Tibial nerve (tissue), 4 donors: ENCODE measurements at places on chromosomes 1 and 21.

DNA sequence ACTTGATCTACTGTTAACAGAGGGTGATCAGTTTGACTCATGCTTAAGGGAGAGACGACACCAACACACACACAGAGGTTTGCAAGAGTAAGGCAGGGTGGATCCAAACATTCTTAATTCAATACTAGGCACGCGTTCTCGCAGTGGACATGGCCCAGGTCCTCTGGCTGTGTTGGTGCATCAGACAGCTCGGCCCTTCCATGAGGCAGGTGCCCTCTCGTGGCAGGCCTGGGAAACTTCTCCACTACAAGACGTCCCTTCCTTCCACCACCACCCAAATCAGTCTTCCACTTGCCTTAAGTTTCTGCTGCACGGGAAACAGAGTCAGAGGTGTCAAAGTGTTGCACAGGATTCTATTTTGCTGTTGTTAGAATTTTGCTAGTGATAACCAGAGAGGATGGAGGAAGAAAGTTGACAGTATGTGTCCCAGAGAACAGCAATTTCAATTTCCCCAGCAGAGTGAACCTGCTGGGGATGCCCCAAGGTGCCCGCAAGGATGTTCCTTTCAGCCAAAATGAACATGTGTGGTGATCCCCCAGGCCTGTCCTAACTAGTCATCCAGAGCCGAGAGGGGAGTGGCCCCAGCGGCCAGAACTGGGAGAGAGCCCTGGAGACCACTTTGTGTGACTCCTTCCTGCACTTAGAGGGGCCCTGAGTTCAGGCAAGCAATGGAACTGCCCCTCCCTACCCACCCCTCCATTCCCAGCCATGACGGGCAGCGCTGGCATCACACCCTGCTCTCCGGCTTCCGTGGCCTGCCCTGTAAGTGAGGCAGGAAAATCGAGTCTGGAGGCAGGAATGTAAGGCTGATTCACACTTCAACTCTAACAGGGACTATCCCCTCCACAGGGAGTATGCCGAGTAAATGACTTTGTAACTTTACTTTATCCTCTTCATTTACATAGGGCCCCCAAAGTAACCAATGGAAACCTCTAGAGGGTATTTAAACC is 34.8 kb downstream of the MX1 start:
- DNase-seq, result peak; percentile 53

DNA sequence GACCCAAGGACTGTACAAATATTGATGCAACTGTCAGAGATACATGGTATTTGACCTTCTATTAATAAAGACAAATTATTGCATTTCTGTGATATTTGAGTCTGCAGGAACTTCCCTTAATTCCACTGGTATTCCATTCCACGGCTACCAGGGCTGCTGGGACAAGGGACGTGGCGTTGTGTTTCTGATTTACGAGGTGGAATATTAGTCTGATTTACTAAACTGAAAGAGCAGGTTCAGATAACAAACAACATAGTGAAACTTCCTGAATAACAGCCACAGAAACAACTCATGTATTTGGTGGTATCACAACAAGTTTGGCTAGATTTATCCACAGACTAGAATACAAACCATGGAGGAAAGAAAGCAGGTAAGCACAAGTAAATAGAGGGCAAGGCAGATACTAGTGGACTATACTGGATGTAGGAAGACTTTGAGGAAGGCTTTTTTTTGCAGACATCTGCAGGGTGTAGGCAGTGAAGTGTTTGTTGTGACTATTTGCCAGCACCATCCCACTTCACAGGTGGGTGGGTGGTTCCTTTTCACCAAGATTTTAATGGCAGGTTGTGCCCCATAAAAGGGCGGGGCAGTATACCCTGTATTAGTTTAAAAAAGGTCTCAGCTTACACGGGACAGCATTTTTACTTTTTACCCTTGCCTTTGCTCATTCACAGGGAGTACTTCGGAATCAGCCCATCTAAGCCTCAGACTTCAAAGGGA is 100.4 kb downstream of the FGGY start:
- no peak for DNase-seq

- DNase-seq, result no peak
These were observed 21.6 kb upstream of the RGL1 start for GRCh38 chr1:183783342-183783741.

DNA sequence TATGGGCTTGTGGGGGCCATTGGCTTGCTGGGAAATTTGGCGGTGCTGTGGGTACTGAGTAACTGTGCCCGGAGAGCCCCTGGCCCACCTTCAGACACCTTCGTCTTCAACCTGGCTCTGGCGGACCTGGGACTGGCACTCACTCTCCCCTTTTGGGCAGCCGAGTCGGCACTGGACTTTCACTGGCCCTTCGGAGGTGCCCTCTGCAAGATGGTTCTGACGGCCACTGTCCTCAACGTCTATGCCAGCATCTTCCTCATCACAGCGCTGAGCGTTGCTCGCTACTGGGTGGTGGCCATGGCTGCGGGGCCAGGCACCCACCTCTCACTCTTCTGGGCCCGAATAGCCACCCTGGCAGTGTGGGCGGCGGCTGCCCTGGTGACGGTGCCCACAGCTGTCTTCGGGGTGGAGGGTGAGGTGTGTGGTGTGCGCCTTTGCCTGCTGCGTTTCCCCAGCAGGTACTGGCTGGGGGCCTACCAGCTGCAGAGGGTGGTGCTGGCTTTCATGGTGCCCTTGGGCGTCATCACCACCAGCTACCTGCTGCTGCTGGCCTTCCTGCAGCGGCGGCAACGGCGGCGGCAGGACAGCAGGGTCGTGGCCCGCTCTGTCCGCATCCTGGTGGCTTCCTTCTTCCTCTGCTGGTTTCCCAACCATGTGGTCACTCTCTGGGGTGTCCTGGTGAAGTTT is 550 bp downstream of the RXFP4 start:
- DNase-seq, result no peak

- no peak for DNase-seq
These were observed 349.4 kb downstream of the HLX start for GRCh38 chr1:221228594-221228993.

GRCh38 chr1:231383159-231383860 is 38.8 kb downstream of the EGLN1 start:
- no peak for DNase-seq

DNA sequence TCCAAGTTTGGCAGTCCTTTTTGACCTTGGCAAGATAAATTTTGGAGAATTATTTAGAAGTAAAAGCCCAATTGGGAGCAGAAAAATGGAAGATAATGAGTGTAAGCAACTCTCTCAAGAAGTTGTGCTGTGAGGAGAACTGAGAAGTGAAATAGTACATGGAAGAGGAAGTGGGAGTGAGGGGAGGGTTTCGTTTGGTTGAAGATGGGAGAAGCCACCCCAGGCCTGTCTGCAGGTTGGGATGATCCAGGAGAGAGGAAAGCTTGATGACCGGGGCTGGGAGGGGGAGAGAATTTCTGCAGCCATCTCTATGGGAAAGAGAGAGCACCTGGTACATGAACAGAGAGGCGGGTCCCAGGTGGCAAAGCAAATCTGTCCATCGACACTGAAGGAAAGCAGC is 8.6 kb upstream of the RCAN1 start:
- DNase-seq, result no peak

DNA sequence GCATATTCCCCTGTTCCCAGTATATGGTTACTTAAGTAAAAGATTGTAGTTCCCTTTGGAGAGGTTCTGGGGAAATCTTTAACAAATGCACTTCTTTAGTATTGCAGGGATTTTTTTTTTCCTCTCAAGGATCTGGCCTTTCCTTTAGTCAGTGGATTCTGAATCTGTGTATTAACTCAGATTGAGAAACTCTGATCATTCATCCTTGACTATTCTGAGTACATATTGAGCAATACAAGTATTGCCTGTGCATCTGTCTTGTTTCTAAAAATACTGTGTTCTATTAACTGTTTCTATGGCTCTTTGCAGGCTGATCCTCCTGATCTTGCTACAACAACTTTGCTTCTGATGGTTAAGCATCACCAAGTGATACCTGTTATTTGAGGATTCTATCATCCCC is 67.8 kb upstream of the FGGY start:
- no peak for DNase-seq

GRCh38 chr1:199399996-199400724 is 627.4 kb upstream of the NR5A2 start:
- no peak for DNase-seq

- DNase-seq, result no peak
These were observed 58.6 kb downstream of the RRAGC start for GRCh38 chr1:38800720-38801671.

DNA sequence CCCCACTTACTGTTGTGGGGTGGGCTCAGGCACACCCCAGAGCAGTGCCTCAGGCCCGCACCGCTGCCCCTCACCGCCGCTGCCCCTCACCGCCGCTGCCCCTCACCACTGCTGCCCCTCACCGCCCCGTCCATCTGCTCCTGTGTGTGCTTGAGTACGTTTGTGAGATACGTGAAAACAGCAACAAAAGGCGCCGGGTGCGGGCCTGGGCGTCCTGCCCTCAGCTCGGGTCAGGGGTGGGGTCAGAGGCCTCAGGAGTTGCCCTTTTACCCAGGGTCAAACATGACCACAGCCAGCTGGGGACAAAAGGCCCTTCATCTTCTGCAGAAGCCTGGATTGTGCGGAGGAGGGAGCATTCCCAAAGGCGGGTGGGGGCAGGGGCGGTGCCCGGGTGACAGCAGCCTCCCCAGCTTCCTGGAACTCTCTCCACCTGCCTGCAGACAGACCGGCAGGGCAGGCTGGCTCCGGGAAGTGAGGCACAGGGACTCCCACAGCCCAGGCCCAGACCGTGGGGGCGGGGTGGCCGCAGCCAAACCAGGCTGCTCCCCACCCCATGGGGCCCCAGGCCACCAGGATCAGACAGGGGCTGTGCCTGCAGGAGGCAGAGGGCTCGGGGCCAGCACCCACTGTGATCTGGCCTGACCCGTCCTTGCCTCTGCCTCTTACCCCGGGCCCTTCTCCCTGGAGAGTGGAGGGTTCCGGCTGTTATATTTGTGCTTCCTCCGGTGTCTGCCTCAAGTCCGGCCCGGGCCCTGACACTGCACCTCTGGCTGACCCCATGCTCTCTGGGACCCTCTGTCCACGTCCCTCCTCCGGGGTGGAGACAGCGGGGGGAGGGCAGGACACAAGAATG is 2.3 kb upstream of the VWA1 start:
- peak; percentile 57 for DNase-seq

DNA sequence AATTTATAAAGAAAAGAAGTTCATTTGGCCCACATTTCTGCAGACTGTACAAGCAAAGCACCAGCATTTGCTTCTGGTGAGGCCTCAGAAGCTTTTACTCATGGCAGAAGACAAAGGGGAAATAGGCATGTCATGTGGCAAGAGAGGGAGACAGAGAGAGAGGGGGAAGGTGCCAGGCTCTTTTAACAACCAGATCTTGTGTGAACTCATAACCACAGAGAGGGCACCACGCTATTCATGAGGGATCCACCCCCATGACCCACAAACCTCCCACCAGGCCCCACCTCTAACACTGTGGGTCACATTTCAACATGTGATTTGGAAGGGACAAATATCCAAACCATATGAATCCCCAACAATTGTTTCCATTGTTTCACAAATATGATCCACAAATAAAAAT is 467.9 kb downstream of the SIPA1L2 start:
- DNase-seq, result no peak

DNA sequence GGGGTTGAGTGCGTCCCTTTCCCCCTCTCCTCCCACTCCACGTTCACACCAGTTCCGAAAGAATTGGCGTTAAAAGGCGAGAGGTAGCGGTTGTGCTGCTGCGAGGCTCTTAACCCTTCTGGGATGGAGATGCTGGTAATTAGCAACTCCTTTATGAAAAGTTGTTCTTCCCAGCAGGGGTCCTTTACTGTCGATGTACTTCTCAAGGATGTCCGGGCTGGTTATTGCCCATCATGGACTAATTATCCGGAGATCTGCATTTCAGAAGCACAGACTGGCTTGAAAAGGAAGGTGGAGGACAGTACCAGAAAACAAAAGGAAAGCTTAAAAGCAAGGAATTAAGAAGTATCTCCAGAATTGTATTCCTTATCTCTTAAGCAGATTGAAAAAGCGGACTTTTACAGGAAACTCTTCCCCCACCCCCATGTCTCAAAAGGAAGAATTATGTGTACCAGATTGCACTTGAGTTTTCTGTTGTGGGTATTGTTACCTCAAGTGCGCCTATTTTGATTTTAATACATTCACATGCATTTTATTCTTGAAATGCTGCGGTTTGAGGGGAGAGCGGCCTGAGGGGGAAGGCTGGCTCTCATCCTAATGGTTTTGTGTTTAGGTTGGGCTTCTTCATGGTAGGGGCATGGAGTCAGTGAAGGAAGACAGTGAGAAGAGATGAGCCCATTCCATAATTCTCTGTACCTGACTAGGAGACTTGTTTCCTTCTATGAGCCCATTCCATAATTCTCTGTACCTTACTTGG is 1.5 kb downstream of the AK4 start:
- DNase-seq, result no peak

DNA sequence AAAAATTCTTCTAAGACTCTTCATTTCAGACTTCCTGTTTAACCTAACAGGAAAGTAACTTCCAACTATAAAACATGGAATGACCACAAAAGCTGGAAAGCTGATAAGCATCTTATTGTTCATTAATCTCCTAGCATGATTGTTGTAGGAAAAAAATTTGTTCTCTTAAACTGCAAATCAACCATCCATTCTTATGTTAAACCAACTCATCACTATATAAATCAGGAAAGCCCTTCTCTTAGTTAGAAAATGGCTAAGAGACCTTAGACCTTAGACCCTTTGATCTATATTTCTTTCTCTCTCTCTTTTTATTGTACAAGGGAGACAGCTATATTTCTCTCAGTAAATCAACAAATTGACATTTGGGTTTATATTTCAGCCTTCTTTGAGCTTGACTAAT is 101.4 kb downstream of the UBE2U start:
- no peak for DNase-seq

GRCh38 chr1:116257341-116257767 is 115.7 kb upstream of the ATP1A1 start:
- no peak for DNase-seq

DNA sequence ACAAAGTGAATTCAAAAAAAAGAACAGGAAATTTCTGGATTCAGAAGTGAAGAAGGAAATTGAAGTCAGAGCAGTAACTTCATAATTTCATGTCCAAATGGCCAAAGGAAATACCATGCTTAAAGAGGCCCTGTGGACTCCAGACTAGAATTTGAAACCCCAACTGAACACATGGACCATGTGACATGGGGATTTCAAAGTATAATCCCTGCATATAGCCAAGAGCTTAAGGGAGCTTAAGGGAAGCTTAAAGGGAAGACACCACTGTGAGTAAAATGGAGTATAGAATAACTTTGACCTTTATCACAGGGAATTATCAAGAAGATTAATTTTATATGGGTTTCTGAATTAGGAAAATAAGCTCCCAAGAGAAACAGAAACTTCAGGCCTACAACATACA is 241.8 kb upstream of the POGK start:
- no peak for DNase-seq

- DNase-seq, result no peak
These were observed 11.5 kb upstream of the EIF4G3 start for GRCh38 chr1:21188235-21188634.

DNA sequence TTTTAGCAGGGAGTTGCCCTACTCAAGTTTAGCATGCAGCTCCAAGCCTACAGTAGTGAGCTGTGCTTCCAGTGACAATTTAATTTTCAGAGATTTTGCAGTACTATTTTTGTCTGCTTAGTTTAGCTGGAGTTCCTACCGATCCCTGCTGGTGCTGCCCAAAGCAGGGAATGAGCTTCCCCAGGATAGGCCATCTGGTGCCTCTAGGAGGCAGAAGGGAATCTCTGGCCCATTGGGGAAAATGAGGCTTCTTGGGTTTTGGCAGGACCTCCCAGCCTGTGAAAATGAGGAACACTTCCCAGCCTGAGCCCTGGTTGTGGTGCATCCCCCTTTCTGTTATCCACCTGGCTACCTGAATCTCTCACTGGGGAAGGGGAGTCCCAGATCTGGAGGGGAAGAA is 149.2 kb downstream of the RASAL2 start:
- no peak for DNase-seq
